CD4-positive, alpha-beta T cell treated with Interleukin-1 beta for 1 hour (primary cell): ENCODE measurements at places on chromosomes 6 and 20.

- no peak for DNase-seq
These were observed 55.2 kb downstream of the PTPN1 start for GRCh38 chr20:50565383-50565782.

GRCh38 chr6:131281471-131282270 lies 146.4 kb downstream of the AKAP7 start:
- DNase-seq = peak; percentile 70

GRCh38 chr6:77837034-77837784 lies 184.4 kb downstream of the MEI4 start:
- DNase-seq = no peak

GRCh38 chr6:46052479-46052878 lies 36.8 kb upstream of the CLIC5 start:
- DNase-seq = no peak

DNA sequence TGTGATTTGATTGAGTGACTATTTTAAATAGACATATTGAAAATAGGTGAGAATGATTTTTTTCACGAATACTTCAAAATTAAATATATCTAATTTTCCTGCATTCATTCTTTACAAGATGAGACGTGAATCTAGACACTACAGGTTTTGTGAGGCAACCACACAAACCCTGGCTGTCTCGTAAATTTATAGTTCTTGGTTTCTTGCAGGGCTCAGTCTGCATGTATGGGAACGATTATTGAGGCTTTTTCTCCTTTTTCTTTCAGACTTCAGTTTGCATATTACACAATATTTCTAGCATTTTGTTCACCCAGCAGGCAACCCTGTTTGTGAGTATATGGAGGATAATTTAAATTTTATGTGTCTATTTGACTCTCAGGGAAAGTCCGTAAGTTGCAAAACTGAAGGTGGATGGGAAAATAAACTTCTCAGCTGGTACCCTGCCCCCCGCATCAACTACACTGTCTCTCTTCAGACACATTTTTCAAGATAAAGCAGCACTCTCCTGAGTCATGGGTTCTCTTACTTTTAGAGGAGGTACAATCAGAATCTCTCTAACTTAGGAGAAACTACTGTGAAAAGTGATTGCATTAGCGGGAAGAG lies 1349.3 kb downstream of the GRIK2 start:
- no peak for DNase-seq

DNA sequence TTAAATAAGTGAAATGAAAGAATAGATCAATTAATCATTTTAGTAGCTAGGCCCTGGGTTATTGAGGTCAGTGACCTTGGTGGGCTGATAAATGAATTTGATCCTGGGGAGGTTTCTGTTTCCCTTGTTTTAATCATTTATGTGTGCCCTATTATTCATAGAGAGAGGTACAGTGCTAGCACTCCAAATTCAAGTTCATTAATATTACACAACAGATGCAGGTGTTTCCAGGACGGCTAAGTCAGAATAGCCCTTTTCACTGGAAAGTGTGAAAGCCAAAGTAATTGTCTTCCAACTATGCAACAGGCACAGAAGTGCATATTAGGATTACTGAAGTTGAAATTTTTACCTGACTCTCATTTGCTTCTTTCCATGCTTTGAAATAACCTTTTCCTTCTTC lies 61.7 kb upstream of the SGK1 start:
- no peak for DNase-seq

- no peak for DNase-seq
These were observed 125.2 kb downstream of the PACRG start for GRCh38 chr6:162852840-162853577.

- no peak for DNase-seq
These were observed 4.8 kb upstream of the DUSP22 start for GRCh38 chr6:287489-287860.

- no peak for DNase-seq
These were observed 9.0 kb downstream of the NKAIN2 start for GRCh38 chr6:123812621-123813020.

DNA sequence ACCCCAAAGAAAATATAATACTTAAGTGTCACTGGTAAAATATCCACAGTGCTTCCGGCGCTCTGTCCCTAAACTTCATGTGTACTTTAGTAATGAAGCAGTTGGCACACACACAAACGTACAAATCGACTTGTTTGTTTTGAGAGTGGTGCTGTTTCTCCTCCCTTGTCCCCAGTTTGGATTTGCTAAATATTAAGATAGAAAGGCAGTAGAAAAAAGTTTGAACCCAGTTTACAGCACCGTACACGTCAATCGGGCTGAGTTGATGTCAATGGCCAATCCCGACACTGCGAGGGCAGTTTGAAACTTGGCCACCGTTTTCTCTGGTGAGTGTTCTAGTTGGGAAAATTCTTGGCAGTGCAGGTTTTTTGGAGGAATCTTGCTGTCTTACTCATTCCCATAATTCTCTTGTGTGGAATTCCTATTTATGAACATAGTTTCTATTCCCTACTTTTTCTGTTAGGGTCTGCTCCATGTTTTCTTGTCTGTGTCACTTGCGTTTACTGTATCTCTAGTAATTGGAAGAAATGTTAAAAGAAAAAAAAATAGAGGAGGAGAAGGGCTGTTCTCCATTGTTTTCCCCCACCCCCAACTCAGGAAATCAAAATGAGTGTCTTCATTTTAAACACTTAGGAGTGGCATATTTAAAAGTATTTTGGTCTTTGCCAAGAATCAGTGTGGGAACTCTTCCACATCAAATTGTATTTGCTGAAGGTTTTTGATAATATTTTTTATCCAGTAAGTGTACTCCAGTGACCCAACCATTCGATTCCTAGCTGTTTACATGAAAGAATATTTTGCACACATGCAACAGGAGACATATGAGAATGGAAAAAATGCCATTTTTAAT lies 72.3 kb downstream of the OR2B2 start:
- peak; percentile 14 for DNase-seq

DNA sequence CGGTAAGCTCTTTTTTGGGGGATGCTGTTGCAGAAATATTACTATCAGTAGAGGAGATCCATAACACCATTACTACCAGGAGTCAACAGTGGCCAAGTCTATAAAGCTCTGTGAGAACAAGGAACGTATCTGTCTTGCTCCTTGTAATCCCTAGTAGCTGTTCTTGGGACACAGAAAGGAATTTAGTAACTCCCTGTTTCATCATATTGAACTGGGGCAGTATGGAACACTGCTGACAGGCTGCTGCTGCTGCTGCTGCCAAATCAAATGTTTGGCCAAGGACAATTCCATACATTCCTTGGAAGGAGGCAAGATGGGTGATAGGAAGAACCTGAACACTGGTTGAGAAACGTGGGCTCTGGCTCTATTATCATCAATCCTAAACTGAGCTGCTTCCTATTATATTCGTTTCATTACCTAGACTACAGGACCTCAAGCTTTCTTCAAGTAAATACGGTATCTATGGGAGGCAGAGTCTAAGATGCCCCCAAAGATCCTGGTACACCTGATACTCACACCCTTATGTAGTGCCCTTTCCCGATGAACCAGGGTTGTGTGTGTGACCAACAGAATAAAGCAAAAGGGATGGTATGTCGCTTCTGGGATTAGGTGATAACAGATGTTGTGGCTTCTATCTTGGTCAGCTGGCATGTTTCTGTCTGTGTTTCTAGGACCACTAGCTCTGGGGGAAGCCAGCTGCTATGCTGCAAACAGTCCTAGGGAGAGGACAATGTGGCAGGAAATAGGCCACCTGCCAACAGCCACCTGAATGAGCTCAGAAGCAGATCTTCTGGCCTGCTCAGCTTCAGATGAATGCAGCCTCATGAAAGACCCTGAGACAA lies 39.5 kb downstream of the ELOVL5 start:
- DNase-seq = no peak

DNA sequence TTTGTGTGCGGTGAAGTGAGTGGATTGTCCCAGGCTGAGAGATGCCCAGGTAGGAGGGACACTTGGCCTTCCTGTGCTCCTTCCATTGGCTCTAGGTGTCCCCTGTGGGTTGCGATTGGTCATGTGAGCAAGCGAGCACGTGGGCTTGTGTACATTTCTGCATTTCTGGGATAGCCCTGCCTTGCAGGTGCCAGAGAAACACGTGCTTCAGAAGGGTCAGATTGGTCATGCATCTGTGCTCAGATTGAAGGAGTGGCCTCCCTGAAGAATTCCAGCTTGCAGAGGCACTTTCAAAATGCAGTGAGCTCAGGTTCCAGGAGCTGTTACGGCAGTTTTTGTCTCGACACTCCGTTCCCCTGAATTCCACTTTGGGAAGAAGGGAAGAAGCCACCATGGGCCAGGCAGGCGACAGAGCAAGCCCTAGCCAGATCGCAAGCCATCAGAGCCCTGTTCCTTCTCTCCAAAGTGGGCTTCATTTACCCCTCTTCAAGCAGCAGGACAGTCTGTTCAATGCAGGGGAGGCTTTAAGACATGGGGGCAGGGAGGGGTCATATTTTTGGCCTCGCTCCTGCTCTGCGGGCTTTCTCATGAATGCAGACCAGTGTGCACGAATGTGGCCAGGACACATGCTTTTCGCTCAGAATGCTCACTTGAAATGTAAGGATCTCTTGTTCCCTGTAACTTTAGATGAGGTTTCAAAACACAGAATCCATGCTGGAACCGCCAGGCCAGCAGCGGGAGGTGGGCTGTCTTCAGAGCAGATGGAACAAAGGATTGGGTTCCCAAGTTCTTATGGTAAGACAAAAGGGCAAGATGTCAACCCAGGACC lies 78.6 kb upstream of the AKAP12 start:
- DNase-seq = no peak

GRCh38 chr6:150499882-150500312 lies 99.8 kb upstream of the PLEKHG1 start:
- no peak for DNase-seq

- no peak for DNase-seq
These were observed 227.7 kb downstream of the CBLN4 start for GRCh38 chr20:55777641-55778040.

DNA sequence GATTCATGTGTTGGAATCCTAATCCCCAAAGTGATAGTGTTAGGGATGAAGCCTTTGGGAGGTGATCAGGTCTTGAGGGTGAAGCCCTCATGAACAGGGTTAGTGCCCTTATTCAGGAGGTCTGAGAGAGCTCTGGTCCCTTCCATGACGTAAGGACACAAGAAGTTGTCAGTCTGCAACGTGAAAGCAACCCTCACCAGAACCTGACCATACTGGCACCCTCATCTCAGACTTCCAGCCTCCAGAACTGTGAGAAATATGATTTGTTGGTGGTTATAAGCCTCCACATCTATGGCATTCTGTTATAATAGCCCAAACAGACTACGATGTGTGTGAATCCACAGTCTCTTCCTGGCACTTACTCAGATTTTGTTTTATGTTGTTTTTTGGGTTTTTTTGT lies 90.7 kb downstream of the TRERF1 start:
- DNase-seq = no peak

DNA sequence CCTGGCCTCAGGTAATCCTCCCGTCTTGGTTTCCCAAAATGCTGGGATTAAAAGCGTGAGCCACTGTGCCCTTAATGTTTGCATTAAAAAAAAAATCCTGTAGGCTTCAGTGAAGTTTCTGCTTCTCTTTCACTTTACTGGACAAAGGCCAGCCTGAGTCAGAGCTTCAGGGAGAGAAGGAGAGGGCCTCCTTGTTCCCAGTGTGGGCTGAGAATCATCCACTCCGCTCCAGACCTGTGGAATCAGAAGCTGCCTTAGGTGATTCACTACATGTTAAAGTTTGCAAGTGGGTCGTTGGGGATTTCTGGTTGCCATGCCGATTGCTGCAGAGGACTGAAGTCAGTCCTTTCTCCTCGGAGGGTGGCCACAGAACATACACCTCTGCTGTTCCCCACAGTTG lies 113.3 kb upstream of the EEF1E1 start:
- DNase-seq = no peak

DNA sequence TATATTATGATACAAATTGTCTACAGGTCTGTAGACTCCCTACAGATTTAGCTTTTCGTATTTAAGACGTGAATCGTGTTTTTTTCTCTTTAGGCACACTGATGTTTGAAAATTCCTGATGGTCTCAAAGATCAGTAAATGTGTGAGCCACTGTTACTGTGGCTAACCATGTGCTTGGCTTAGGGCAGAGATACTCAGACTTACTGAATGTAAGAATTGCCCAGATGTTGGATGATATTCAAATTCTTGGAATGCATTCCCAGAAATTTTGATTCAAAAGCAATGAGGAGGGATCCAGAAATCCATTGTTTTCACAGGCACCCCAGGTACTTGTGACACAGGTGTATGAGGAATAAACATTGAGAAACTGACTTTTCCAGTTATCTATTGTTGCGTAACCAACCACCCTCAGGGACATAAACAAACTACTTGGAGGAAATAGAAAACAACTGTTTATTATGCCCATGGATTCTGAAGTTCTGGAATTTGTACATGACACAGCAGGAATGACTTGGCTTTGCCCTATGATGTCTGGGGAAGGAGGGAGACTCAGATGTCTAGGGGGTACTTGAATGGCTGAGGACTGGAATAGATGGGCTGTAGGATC lies 339.6 kb upstream of the CITED2 start:
- no peak for DNase-seq

DNA sequence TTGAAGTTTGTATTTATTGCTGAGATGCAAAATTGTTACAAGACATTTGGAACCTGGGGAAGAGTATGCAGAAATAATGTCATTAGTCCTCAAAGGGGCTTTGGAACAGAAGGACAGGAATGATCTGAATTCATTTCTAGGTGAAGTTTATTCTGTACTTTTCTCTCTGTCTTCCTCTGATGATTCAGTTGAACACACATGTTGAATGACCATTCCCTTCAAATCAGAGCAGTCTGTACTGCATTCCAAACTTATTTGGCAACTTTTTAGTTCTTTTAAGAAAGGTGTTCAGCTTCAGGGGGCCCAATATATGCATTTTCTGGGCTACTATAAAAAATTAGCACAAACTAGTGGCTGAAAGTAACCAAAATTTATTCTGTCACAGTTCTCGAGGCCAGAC lies 213.9 kb upstream of the LAMP5 start:
- DNase-seq = no peak

GRCh38 chr20:13865791-13866351 lies 81.0 kb downstream of the NDUFAF5 start:
- DNase-seq = no peak

GRCh38 chr6:161130967-161131766 lies 139.6 kb downstream of the MAP3K4 start:
- no peak for DNase-seq

DNA sequence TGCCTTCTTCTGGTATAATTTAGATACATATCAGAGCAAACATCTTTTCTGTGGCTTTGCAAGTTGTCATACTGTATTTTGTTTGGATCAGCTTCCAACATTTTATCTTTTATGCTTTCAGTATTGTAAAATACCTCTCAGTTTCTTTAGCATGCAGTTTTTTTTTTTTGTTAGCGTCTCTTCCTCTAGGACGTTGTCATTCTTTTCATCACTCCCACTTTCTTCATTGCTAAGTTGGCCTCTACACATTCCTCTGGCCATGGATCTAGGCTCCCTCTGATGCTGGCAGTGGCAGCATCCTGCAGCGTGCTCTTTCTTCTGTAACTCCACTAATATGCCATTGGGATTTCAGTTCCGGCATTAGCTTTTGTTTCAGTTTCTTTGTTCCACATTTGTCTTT lies 21.7 kb downstream of the RPRD1B start:
- no peak for DNase-seq

GRCh38 chr20:36063916-36064657 lies 90.5 kb upstream of the EPB41L1 start:
- no peak for DNase-seq

- DNase-seq = no peak
These were observed 455.0 kb downstream of the RFPL4B start for GRCh38 chr6:112802144-112802543.
